ENCODE measurements at places on chromosomes 5 and 9. TPM values are rescaled to one million over a fixed set of nuclear protein-coding genes. Genes with fewer than 3 reads are reported as not detected.

- DNase-seq: no peak
These were observed 10.7 kb downstream of the GRM6 start for GRCh38 chr5:178984145-178985072.

The MAMDC4 gene
- 1.6 TPM for total RNA-seq

GRCh38 chr9:98438666-98439065, 183.2 kb upstream of the TBC1D2 start:
- DNase-seq: no peak

The PRRX2 gene
- total RNA-seq: 8.5 TPM

DNA sequence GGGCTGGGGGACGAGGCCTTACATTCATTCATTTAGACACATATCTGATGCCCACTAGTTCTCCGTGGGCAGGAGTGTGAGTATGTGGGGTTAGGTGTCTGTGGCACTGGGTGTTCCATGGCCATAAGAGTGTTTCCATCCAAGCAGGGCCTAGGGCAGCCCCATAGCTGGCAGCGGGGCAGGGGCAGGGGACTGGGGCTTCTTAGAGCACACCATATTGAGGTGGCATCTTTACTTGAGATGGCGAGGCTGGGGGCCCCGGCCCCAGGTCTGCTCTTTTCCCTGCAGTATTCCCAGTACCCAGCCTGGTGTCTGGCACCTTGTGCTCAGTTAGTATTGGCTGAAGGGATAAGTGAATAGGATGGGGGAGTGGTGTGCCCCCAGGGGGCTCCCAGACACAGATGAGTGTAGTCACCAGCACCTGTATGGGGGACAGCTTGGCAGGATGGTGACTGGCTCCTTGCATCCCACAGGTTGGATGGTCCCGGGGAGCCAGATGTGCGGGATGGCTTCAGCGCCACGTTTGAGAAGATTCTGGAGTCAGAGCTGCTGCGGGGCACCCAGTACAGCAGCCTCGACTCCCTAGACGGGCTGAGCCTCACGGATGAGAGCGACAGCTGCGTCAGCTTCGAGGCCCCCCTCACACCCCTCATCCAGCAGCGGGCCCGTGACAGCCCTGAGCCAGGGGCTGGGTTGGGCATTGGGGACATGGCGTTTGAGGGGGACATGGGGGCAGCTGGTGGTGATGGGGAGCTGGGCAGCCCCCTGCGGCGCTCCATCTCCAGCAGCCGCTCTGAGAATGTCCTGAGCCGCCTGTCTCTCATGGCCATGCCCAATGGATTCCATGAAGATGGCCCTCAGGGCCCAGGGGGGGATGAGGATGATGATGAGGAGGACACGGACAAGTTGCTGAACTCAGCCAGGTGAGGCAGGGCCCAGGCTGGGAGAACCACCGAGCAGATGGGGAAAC, 17.5 kb downstream of the PSD2 start:
- DNase-seq: no peak

Measured in mesenteric fat pad (tissue), 1 donor.